ENCODE measurements at places on chromosomes 1 and 21.

GRCh38 chr1:110508028-110508940, 10.7 kb downstream of the KCNA10 start:
- DNase-seq, result no peak

DNA sequence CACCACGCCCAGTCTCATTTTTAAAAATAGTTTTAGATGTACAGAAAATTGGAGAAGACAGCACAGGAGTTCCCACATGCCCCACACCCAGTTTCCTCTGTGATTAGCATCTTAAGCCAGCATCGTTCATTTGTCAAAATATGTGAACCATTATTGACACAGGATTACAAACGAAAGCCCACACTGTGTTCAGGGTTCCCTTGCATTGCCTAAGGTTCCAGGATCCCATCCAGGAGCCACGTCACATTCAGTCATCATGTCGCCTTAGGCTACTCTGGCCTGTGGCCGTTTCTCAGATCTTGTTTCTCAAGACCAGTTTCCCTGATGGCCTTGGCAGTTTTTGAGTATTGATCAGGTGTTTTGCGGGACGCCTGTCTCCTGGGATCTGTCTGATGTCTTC, 34.7 kb upstream of the TNFRSF1B start:
- DNase-seq, result no peak

DNA sequence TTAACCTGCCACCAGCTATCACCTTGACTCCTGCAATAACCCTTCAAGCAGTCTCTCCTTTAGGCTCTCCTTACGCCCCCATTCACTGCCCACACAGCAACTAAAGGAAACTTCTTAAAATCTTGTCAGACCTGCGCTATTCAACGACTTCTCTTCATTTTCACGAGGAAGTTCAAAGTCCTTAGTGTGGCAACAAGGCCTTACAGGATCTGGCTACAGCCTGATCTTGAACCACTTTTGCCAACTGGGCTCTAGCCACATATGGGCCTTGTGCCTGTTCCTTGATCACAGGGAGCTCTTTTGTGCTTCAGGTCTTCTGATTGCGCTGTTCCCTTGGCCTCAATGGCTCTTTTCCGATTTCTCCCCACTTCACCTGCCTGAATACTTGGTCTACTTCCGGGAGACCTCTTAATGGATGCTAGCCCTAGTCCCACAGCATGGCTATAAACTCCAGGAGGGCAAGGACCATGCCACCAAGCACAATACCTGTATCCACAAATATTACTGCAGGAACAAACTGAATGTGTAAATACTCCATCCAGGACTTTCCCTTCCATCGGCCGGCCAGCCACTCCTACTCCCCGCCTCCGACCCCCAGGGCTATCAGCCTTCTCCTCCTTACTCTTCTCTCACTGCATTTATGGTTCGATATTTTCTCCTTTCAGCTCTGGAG, 2.3 kb upstream of the CTNNBIP1 start:
- no peak for DNase-seq

DNA sequence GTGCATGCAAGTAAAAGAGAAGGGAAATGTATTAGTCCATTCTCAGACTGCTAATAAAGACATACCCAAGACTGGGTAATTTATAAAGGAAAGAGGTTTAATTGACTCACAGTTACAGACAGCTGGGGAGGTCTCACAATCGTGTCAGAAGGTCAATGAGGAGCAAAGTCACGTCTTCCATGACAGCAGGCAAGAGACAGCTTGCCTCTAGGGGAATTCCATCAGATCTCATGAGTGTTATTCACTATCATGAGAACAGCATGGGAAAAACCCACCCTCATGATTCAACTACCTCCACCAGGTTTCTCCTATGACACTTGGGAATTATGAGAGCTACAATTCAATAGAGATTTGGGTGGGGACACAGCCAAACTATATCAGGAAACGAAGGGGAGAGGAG, 8.1 kb downstream of the KRTAP21-3 start:
- DNase-seq, result no peak

GRCh38 chr21:35119501-35120047, 70.5 kb upstream of the RUNX1 start:
- DNase-seq, result no peak

DNA sequence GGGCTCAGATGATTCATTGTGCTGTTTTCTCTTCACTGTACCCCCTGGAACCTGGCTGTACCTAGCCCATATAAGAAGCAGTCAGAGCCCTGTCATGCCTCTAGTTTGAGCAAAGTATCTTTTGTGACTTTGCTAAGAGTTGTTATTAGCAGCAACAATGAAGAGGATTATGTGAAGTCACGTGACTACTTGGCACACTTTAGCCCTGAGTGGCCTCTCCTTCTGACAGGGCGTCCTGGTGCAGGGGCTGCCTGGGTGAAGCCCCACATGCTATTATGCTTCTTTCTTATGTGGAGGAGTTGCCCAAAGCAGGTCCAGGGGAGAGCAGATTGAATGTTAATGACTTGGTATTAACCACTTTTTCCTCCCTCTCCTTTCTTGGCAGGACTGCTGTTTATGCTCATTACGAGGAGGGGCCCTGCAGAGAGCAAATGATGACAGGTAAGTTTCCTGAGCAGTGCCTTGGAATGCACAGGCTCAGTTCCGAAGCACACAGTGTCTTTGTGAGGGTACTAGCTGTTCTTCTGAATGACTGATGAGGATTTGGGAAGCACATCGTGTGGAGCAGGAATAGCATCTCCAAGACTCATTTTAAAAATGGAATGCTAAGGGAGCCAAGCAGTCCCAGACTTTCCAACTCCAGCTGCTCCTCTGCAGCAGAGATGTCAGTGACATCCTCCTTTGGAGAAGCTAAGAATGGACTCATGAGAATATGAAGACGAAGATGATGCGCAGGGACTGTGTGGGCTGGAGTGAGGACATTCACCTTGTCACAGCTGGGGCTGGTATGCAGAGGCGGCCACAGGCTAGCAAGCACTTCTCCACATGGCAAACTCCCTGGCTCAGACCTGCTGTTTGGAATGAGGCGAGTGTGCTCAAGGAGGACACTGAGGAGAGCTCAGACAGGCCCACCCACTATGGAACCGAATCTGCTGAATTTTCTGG, 15.2 kb upstream of the ST3GAL3 start:
- no peak for DNase-seq

GRCh38 chr1:218711001-218711400, 365.9 kb downstream of the TGFB2 start:
- DNase-seq, result peak; percentile 5

DNA sequence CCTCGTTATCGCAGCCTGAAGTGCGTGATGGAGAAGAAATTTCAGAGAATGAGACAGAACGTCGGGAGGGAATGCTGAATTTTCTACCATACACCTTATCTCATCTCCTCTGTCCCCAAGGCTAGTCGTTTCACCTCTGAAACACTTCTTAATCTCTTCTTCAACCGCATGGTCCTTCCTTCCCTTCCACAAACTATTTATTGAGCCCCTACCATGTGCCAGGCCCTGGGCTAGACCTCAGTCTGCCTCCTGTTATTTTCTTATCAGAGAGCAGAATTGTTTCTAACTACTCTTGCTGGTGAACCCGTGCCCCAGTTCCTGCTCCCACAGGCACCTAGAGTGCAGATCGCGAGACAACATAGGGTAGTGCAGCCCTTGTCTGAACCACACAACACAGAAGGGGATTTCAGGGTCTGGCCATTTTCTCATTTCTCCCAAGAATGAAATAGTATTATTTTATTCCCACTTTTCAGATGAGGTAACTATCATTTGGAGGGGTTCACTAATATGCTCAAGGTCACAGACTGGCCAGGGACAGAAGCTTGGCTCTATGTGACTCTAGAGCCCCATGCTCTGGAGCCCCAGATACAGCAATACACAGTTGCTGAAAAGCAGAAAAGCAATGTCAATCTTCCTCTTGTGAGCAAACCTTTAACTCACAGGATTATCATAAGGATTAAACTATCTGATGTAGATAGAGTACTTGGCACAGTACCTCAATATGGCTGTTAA, 598 bp upstream of the ADIPOR1 start:
- no peak for DNase-seq

DNA sequence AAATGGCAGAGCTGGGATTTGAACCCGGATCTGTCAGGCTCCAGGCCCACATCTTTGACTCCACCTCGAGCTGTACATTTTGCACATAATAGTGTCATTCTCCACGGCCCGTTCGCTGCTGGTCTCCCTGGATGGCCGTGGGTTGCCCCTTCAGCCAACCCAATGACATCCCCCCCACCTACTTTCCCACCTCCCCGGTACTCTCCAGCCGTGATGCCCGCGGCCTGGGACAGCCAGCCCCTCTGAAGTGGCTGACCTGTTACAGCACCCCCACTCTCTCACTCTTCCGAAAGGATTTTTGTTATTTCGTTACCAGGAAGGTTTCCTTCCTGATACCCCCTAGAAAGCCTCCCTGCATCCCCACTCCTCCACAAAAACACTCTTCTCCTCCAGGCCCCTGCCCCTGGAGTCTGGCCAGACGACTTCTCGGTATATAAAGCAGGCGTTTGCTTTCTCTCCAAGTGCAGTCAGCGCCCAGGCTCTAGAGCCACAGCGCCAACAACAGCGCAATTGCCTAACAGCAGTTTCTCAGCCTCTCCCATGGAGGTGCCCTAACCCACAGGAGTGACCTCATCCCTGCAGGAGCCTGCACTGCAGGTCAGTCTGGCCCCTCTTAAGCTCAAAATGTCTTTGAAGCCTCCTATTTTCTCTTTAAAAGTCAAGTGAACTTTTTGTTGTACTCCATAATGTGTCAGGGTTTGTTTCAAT, 14.5 kb upstream of the GJB5 start:
- DNase-seq, result no peak

DNA sequence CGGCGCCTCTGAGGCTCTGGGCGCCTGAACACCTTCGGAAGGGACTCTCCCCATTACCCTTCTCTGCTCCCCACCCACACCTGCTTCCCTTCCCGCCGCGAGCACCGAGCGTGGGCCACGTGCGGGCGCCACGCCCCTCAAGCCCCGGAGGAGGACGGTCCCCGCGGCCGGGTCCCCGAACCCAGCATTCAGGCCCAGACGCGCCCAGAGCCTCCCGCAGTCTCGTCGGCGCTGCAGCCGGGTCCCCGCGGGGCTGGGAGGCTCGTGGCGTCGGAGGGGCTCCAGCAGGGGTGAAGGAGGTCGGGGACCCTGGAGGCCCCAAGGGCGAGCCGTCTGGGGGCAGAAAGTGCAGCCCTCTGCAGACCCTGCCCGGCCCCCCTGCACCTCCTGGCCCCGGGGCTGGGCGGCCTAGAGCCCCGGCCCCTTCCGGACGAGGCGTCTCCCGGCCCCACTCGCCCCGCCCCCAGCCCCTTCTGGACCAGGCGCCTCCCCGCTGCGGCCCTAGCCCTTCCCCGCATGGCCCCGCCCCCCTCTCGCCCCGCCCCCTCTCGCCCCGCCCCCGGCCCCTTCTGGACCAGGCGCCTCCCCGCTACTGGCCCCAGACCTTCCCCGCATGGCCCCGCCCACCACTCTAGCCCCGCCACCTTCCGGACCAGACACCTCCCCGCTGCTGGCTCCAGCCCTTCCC, 378 bp upstream of the SMIM1 start:
- peak; percentile 86 for DNase-seq

- no peak for DNase-seq
Observed at GRCh38 chr1:94038511-94038910, 82.4 kb downstream of the ABCA4 start.

DNA sequence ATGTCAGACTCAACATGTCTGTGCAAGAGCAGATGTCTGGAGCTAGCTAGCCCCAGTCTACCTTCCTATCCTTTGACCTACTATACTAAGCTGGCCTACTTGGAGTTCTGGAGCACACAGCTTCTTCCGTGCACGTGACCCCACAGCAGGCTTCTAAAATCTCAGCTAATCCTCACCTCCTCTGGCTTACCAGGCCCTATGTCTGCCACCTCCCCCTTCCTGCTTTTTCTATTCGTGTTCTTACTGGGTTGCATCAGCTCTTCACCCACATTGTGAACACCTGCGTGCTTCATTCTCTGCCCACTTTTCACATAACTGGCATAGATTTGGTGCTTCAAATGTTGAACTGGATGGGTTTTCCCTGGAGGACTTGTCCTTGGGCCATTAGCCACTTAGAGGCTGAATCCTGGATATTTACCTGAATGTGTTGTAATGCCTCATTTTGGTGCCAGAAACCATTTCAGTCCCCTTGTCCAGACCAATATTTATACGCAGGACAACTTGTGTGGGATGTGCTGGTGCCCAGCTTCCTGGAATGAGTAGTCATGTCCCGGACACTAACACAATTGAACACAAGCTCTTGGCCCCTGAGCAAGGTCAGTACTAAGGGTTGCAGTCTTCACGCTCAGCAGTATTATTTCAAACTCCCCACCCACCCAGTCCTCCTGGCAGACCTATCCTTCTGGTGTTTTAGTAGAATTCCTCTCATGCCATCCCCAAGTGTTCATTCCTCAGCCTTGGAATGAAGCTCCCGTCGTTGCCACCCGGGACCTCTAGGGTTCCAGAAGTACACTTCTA, 24.0 kb downstream of the TENT5C start:
- no peak for DNase-seq

- no peak for DNase-seq
Observed at GRCh38 chr1:54009406-54009805, 8.6 kb downstream of the LDLRAD1 start.

DNA sequence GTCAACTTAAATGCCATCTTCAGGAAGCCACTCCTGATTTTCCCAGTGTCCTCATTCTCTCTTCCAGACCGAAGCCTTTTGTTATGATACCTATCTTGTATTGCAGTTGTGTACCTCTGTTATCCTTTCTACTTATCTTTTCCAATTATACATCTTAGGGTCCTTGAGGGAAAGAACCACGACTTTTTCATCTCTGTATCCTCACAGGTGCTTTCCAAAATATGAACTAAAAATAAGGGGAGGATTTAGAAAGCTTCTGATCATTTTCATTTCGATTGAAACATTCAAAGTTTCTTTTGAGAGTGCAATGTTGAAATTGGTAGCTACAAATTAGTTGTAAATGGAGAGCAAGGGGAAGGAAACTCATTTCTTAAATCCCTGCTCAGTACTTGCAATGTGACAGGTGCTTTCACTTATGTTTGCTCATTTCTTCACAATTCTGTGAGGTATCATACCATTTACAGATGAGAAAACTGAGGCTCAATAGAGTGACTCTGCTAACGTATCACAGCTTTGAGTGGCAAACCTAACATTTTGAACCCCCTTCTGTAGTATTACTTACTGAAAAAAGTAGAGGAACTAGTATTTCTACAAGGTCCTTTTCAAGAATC, 24.2 kb downstream of the SLC19A2 start:
- DNase-seq, result no peak

DNA sequence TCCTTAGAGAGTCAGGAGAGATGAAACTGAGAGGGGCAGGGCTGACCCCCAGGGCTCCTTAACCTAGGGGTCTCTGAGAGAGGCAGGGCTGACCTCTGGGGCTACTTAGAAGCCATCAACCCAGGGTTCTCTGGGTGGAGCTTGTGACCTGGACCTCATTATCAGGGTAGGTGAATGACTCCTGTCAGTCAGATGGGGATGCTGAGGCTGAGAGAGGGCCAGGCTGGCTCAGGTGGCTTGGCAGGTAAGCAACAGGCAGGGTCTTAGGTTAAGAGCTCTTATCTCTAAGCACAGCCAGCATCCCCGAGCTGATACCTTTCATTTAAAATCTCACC, 160.9 kb downstream of the PTPRU start:
- no peak for DNase-seq
